ENCODE measurements at places on chromosomes 3 and 15.

- DNase-seq = no peak
- H3K27ac ChIP-seq = no peak within 1 kb of the TSS
- H3K27me3 ChIP-seq = no peaks in the 10 kb centered on the region
- H3K4me3 ChIP-seq = no peak within 1 kb of the TSS
- H3K36me3 ChIP-seq = no peaks in the 10 kb centered on the region
Measured at GRCh38 chr3:30894521-30895251, at the start of gene GADL1. TSS of gene GADL1 (minus strand) at chr3:30894661. CDS start at chr3:30894614, 47 bp downstream.

DNA sequence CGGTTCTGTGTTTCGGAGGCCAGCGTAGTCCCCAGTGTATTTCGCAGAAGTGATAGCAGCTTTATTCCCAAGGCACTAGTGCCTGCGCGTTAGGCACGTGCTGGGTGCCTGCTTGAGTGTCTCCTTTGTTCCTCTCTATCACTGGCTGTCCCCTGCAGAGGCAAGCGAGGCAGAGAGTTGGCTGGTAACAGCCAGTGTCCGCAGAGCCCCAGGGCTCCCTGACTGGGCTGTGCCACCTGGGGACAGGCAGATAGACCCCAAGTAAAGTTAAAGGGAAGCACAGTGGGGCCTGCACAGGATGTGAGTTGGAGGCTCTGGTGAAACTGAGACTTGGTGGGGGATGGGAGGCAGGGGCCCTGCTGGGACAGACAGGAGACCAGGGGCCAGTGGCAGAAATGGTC, 50.7 kb downstream of the APBA2 start:
- H3K36me3 ChIP-seq = no peaks in the 10 kb centered on the region
- no peak overlapping the region for H3K27ac ChIP-seq
- no peak overlapping the region for H3K4me3 ChIP-seq
- DNase-seq = no peak
- H3K4me1 ChIP-seq = no peaks in the 10 kb centered on the region
- no peaks in the 10 kb centered on the region for H3K27me3 ChIP-seq

GRCh38 chr3:154971341-154971740, 108.8 kb upstream of the MME start:
- no peak overlapping the region for H3K27ac ChIP-seq
- no peaks in the 10 kb centered on the region for H3K4me1 ChIP-seq
- no peaks in the 10 kb centered on the region for H3K27me3 ChIP-seq
- H3K36me3 ChIP-seq = no peaks in the 10 kb centered on the region
- no peak overlapping the region for H3K4me3 ChIP-seq

DNA sequence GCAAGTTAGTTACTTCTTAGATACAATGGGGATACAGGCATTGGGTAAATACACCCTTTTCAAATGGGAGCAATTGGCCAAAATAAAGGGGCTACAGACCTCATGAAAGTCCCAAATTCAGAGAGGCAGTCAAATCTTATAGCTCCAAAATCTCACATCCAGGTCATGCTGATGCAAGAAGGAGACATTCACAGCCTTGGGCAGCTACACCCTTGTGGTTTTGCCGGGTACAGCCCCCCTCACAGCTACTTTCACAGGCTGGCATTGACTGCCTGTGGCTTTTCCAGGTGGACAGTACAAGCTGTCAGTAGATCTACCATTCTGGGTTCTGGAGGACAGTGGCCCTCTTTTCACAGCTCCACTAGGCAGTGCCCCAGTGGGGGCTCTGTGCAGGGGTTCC, 17.5 kb upstream of the PLSCR1 start:
- no peaks in the 10 kb centered on the region for H3K36me3 ChIP-seq
- no peak overlapping the region for H3K27ac ChIP-seq
- no peaks in the 10 kb centered on the region for H3K4me1 ChIP-seq
- no peaks in the 10 kb centered on the region for H3K27me3 ChIP-seq

DNA sequence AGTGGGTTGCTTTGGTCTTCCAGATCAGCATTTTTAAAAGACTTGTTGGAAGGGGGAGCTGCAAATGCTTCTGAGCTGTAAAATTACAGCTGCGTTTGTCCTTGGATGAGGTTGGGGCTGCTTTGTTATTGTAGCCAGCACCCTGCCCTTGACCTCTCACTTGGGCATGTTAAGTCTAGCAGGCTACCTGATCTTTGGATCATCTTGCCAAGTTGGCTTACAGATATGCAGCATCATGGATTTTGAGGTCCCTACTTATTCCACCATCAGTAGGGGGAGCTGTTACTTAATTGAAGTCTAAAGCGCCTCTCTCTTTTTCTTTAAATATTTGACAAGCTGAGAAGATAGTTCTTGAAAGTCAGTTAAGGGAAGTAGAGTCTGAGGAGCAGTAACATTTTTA, 793.0 kb downstream of the MCTP2 start:
- no peak overlapping the region for H3K27ac ChIP-seq
- no peaks in the 10 kb centered on the region for H3K4me1 ChIP-seq
- H3K4me3 ChIP-seq = no peak overlapping the region
- no peaks in the 10 kb centered on the region for H3K36me3 ChIP-seq

GRCh38 chr3:39267631-39268548, 11.9 kb downstream of the CX3CR1 start:
- peaks cover 28% of the 10 kb centered on the region for H3K4me1 ChIP-seq
- H3K27ac ChIP-seq = no peak overlapping the region
- no peak for DNase-seq

- H3K27ac ChIP-seq = no peak overlapping the region
- H3K4me3 ChIP-seq = no peak overlapping the region
- DNase-seq = no peak
- H3K4me1 ChIP-seq = no peaks in the 10 kb centered on the region
- no peaks in the 10 kb centered on the region for H3K36me3 ChIP-seq
Measured at GRCh38 chr3:110773413-110773954, 298.1 kb upstream of the NECTIN3 start.

DNA sequence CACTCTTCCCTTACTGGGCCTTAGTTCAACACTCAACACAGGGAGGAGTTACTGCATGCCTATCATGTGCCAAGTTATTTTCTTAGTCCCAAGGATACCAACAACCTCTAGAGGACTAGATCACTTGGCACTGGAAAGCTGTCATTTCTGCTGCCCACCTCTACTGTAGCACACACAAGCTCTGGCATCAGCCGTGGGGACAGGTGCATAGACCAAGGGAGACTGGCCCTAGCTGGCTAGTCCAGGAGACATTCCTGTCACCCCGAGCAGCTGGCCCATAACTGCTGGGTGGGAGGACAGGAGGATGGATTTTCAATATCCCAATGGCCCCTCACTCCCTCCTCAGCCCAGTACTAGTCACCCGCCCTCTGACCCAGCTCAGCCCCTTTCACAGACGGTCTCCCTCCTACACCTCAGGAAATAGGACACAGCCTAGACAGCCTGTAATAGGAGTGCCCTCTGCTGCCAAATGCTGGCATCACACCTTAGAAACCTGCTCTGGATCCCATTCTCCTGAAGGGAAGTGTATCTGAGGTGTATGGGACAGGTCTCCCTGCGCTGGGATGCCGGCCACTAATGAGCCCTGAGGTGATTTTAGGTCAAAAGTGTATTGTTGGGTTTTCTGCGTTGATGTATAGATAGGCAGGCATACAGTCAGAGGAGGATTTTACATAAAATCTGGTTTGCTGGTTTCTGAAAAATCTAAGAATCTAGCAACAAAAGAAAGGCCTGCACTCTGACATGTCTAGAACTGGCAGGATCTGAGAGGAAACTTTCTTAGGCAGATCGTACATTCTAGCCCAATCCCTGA, 3.4 kb upstream of the DZIP1L start:
- peaks cover 16% of the 10 kb centered on the region for H3K27me3 ChIP-seq
- peaks cover 14% of the 10 kb centered on the region for H3K4me1 ChIP-seq
- H3K4me3 ChIP-seq = no peak overlapping the region
- no peaks in the 10 kb centered on the region for H3K36me3 ChIP-seq

- no peaks in the 10 kb centered on the region for H3K36me3 ChIP-seq
- no peak overlapping the region for H3K27ac ChIP-seq
- H3K4me3 ChIP-seq = no peak overlapping the region
- DNase-seq = no peak
- H3K27me3 ChIP-seq = no peaks in the 10 kb centered on the region
Measured at GRCh38 chr15:75840659-75841058, 2.6 kb upstream of the UBE2Q2 start.

- DNase-seq = no peak
- H3K27ac ChIP-seq = no peak overlapping the region
- no peaks in the 10 kb centered on the region for H3K4me1 ChIP-seq
- H3K36me3 ChIP-seq = no peaks in the 10 kb centered on the region
Measured at GRCh38 chr15:68249058-68249713, 19.7 kb upstream of the CLN6 start.

DNA sequence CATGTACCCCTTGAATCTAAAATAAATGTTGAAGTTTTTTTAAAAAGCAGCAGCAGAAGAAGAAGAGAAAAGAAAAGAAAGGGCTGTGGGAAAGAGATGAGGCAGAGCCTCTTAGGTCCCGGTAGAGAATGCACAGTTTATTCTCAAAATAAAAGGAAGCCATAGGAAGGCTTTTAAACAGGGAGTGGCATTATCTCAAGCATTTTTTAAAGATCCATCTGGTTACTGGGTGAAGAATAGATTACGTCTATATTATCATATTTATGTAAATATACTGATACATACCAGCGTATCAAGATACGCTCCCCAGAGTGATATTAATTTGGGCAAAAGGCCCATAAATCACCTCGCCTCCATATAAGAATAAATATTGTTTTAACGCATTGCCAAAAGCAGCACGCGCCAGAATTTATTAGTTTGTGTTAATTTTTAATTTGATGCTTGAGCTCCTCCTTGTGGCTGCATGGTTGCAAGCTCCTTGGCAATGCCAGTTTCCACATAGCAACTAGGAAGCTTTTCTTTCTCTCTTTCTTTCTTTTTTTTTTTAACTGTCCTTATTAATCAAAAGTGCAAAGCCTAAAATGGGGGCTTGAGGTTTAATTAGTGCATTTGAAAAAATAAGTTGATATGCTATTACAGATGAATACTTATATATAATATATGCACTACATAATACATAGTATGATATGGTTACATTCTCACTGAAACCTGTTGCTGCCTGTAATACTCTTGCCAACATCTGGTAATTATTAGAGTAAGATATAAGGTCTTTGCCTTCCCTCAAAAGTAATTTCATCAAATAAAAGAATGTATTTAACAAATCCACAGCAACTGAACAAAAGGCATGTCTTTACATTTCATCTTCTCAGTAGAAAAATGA, 242.8 kb upstream of the UBE2E2 start:
- H3K36me3 ChIP-seq = no peaks in the 10 kb centered on the region
- DNase-seq = peak; percentile 28
- no peaks in the 10 kb centered on the region for H3K27me3 ChIP-seq
- no peak overlapping the region for H3K27ac ChIP-seq
- no peaks in the 10 kb centered on the region for H3K4me1 ChIP-seq

GRCh38 chr3:458653-459310, 262.2 kb downstream of the CHL1 start:
- H3K4me3 ChIP-seq = no peak overlapping the region
- no peaks in the 10 kb centered on the region for H3K27me3 ChIP-seq
- H3K4me1 ChIP-seq = no peaks in the 10 kb centered on the region
- no peaks in the 10 kb centered on the region for H3K36me3 ChIP-seq
- no peak for DNase-seq

DNA sequence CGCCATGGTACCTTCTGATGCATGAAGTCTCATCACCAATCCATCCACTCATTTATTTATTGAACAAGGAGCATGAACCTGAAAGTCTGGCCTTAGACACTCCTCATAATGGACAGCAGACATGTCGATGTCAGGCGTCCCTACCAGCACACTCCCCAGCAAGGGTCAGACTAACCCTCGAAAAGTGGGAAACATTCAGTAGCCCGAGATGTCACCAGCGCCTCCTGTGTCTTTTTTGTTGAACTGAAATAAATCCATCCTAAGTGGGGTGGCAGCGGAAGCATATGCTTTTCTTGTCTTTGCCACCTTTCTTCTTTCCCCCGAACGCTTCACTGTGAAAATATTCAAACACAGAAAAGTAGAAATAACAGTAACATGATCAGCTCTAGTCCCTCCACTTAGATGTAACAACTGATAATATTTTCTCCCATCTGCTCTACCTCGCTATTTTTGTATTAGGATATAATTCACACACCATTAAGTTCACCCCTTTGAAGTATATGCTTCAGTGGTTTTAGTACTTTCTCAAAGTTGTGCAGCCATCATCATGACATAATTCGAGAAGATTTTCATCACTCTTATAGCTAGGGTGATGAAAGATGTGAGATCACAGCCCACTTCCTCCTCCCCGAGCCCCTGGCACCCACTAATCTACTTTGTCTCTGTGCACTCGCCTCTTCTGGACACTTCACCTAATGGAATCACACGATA, 121.6 kb downstream of the ADAMTS17 start:
- H3K4me3 ChIP-seq = no peak overlapping the region
- H3K36me3 ChIP-seq = no peaks in the 10 kb centered on the region
- no peaks in the 10 kb centered on the region for H3K27me3 ChIP-seq
- no peak overlapping the region for H3K27ac ChIP-seq

DNA sequence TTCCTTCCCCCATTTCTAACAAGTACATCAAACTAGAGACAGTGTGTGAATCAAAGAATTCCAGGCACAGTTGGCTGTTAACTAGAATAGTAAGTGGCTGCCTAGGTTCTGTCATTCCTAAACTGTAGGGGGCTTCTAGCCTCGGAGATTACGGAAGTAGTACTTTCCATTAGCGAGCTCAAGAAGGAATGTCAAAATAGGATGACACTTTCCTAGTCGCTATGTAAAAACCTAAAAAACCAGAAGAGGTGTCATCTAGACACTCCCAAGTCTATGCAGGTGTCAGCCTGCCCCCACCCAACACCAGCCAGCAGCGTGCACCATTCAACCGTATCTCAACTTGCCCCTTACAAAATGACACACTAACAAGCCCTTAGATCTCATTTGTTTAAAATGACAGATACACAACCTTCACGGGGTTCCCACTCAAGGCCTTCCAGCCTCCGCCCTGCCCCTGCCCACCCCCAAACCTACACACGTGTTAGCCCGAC, 874 bp downstream of the INO80 start:
- peak overlapping the region; percentile 93 for H3K27ac ChIP-seq
- no peaks in the 10 kb centered on the region for H3K36me3 ChIP-seq
- H3K4me3 ChIP-seq = peak overlapping the region; percentile 75
- DNase-seq = no peak
- H3K4me1 ChIP-seq = peaks cover 16% of the 10 kb centered on the region

DNA sequence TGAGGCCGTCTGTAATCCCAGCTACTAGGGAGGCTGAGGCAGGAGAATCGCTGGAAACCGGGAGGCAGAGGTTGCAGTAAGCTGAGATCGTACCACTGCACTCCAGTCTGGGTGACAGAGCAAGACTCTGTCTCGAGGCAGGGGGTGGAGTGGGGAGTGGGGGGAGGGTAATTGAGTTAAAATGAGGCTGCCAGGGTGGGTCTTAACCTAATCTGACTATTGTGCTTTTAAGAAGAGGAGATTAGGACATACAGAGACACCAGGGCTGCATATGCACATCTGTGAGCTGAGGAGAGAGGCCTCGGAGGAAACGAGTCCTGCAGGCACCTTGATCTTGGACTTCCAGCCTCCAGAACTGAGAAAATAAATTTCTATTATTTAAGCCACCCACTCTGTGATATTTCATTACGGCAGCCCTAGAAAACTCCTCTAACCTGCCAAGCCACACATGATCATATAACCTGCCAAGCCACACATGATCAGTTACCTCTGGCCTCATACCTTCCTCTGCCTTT, 197.0 kb downstream of the THSD4 start:
- H3K27ac ChIP-seq = no peak overlapping the region
- DNase-seq = no peak
- no peak overlapping the region for H3K4me3 ChIP-seq
- H3K27me3 ChIP-seq = no peaks in the 10 kb centered on the region
- H3K4me1 ChIP-seq = no peaks in the 10 kb centered on the region
